Germinal center (tissue), 1 donor: ENCODE measurements at places on chromosomes 4 and X.
A peak's percentile ranks its signal among the peaks of the same experiment; 100 is the strongest.

GRCh38 chr4:44319129-44319528 is 129.5 kb downstream of the KCTD8 start:
- DNase-seq: no peak

DNA sequence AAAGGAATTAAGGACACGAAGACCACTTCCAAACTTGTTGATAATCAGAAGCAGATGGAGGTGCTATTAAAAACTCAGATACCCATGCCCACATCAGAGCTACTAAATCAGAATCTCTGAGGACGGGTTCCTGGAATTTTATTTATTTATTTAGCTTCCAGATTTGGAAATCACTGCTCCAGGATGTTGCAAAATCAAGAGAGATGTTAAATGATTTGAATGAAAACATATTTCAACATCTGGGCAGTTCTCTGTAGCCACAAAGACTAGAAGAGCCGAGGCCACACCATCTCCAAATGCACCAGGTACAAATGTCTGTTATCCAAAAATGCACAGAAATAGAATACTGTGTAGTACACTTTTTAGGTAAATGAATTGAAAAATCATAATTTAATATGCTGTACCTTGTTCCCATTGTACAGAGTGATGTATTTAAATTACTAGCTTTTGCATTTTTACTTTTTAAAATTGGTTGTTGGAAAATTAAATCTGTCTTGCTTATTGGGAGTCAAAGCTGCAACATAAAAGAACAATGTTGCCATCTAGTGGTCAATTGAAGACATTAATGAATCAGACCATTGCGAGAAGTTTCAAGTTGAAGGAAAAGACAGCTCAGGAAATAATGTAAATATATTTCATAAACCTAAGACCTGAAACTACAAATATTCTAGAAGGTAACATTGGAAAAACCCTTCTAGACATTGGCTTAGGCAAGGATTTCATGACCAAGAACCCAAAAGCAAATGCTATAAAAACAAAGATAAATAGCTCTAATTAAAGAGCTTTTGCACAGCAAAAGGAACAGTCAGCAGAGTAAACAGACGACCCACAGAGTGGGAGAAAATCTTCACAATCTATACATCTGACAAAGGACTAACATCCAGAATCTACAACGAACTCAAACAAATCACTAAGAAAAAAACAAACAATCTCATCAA is 151.3 kb upstream of the TTC29 start:
- DNase-seq: peak; percentile 22

DNA sequence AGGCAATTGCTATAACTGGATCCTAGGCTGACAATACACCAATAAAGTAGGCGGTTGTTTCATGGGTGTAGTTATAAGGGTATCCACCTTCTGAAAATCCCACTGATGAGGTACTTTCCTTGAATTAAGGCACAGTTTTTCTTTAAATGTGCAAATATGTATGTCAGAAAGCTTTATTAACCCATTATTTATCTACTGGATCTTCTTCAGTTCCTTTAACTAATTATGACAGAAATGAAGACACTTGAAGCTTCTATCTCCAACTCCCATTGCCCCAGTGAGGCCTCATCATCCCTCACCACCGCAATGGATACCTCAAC is 159.6 kb upstream of the KLF3 start:
- DNase-seq: no peak

GRCh38 chr4:15493411-15493810 is 23.7 kb downstream of the CC2D2A start:
- no peak for DNase-seq

DNA sequence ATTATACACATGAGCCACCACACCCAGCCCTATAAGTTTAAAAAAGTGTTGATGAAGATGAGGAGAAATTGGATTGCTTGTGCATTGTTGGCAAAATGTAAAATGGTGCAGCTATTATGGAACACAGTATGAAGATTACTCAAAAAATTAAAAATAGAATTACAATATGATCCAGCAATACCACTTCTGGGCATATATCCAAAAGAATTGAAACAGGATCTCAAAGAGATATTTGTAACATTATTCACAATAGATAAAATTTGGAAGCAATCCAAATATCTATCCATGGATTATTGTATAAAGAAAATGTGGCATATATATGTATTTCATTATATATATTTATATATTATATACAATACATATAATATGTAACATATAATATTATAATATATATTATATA is 515.6 kb upstream of the GNPDA2 start:
- DNase-seq: no peak

- DNase-seq: no peak
Observed at GRCh38 chr4:5143306-5143861, 92.1 kb downstream of the STK32B start.

DNA sequence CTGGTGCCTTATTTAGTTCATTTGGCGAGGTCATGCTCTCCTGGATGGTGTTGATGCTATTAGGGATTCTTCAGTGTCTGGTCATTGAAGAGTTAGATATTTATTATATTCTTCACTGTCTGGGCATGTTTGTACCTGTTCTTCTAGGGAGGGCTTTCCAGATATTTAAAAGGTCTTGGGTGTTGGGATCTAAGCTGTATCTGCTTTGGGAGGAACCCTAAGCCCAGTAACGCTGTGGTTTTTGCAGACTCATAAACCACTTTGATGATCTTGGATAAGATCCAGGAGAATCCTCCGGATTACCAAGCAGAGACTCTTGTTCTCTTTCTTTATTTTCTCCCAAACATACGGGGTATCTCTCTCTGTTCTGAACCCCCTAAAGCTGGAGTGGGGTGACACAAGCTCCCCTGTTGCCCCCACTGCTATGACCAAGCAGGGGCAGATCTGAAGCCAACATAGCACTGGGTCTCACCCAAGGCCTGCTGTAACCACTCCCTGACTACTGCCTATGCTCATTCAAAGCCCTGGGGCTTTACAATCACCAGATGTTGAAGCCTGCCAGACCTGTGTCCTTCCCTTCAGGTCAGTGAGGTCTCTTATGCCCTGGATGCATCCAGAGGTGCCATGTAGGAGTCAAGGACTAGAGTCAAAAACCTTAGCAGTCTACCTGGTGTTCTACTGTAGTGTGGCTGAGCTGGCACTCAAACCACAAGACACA is 187.6 kb downstream of the GUCY2F start:
- no peak for DNase-seq

DNA sequence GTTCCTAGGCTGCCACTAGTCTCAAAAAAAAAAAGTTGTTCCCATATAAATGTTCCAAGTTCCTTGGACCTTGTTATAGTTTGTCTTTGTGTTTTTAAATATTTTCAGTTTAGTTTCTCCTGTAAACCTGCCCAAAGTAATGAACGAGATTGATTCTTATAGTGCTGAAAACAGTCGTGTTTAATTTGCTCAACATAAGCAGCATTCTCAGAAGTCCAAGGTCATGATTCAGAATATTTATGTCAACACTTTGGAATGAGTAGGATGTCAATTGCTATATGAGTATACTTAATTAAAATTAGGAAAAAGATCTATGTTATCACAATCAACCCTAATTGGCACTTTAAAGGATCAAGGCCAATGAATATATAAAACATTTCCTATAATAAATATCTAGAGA is 510.9 kb downstream of the PPP4R3C start:
- no peak for DNase-seq

DNA sequence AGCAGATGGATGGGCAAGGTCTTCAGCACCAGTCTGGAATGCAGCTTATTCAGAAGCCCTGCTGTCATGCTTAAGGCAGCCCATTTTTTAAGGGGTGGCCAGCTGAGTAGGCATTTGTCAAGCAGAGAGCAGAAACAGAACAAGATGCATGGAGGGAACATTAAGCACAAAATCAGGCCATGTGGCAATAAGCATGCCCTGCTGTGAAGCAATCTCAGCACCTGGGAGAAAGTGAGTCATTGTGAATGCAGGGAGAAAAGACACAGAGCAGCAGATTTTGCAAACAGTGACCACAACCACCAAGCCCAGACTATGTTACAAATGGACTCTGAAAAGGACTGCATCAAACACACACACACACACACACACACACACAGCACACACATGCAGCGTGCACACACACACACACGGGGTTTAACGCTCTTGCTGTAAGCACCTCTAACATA is 94.1 kb upstream of the GALNT7 start:
- no peak for DNase-seq

DNA sequence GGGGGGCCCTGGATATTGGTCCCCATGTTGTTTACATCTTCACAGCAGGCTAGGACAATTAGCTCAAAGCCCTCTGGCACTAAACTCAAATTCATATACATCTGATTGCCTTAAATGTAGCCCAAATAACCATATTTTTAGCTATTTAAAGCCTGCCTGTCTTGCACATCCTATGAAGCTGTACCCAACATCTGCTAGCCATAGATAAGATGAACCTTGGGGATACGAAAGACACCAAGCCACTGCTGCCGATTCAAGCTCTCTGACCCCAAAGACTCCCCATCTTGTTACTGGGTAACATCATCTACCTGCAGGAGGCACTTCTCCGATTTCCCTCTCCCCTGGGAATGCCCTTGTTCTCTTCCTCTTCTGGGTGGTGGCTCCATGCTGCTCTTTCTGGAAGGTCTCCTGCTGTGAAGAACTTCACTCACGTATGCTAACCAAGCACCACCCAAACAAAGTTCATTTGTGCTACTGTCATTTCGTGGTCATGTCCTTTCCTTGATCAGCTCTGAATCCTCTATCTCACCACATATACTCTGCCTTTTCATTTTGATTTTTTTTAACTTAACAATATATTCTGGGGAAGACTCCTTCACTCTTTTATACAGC is 107.7 kb upstream of the ATXN3L start:
- DNase-seq: no peak

DNA sequence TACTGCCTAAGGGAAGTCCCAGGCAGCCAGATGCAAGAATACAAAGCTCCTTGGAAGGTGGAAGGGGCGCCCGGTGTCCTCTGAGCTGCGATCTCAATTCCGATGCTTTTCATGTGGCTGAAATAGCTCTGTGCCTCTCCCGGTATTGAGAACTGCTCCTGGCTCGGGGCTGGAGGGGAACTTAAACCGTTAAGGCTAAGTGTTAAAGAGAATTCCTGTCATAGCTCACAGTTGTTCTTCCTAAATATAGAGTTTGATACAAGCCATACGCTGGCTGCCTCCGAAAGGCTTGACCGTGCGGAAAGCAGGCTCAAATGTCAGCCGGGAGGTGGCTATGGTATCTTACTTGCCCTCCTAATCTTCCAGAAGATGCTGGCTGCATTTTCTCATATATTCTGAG is at the start of gene SMPX:
Gene SMPX, minus strand, starts transcription at position 157 of the 400 bp plus-strand sequence. CDS start 3,826 bp downstream, outside the sequence.
- DNase-seq: no peak

GRCh38 chr4:95159384-95159783 is 389.4 kb downstream of the UNC5C start:
- DNase-seq: no peak

DNA sequence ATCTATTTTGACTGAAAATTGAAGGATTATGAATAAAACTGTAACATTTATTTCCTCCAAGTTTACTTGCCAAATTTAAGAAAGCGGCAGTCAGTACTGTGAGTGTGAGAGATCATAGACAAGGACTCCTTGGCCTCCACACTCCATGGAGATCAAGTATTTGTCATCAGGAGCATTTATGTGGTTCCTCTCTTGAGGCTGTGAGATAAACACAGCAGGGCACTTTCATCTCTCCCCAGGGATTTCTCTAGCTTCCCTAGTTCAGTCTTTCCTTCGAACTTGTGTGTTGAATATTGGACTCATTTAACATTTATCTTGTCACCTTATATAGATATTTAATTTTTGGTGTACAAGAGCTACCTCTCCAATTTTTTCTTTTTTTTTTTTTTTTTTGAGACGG is 40.8 kb downstream of the PDE5A start:
- no peak for DNase-seq

DNA sequence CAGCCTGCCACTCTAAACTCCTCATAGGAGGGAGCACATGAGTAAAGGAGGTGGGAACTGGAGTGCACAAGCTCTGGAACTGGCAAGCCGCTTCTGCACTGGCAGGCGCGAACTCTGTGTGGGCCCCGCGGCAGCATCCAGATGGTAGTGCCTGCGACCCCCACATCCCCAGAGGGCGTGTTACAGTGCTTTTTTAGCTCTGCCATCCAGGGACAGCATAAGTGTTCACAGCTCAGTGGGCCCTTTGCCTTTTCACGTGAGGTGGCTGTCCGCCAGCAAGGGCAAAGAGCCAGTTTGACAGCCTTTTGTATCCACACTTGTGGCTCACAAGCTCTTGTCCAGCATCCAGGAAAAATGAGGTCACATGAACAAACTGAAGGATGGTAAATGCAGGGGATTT is 581.6 kb upstream of the DIAPH2 start:
- DNase-seq: no peak

- no peak for DNase-seq
Observed at GRCh38 chr4:24468071-24468470, 116.3 kb downstream of the DHX15 start.

- no peak for DNase-seq
Observed at GRCh38 chr4:72390409-72390808, 178.6 kb downstream of the ADAMTS3 start.

DNA sequence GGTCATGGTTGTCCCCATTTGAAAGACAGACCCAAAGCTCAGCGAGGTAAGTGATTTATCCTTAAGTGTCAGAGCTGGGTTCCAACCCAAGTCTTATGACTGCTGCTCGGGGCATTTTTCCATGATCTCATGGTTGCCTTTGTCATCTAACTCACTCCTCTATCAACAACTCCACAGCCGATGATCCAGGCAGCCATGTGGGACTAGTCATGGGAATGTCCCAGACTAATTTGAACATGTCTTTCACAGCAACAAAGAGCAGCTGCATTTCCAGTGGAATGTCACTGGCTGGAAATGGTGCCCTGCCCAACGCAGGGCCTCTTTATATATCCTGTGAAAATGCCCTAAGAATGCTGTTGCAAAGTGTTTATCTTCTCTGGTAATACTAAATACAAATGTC is 284.8 kb upstream of the PPARGC1A start:
- no peak for DNase-seq

GRCh38 chrX:47239898-47240545 is 7.2 kb downstream of the USP11 start:
- no peak for DNase-seq
